GM10248 (cell line): ENCODE measurements at places on chromosomes 11 and 22.

- DNase-seq: no peak
Observed at GRCh38 chr11:117259417-117259816, 26.9 kb downstream of the RNF214 start.

- no peak for DNase-seq
Observed at GRCh38 chr11:61628662-61628970, 47.7 kb upstream of the SYT7 start.

DNA sequence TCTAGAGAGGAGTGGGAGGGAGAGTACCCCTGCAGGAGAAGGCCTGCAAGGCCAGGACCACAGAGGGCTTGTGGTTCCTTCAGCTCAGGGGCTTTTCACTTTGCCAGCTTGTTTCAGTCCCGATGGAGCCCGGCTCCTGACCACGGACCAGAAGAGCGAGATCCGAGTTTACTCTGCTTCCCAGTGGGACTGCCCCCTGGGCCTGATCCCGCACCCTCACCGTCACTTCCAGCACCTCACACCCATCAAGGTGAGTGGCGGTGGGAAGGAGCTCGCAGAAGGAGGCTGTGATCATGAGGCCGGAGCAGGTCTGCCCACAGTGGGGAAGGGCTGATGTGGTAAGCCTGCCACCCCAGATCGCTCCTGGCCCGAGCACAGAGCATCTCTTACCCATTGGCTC is 13.5 kb downstream of the ACP2 start:
- no peak for DNase-seq

- no peak for DNase-seq
Observed at GRCh38 chr22:32132783-32133182, 26.3 kb downstream of the C22orf42 start.

- no peak for DNase-seq
Observed at GRCh38 chr22:40535642-40536041, 100.9 kb downstream of the MRTFA start.

GRCh38 chr11:118979434-118979833 is 7.9 kb downstream of the FOXR1 start:
- no peak for DNase-seq
